SHP77 treated with DMSO at 0.1 percent for 48 hours (cell line): ENCODE measurements at places on chromosomes 11 and 22.
A peak's percentile ranks its signal among the peaks of the same experiment; 100 is the strongest.

GRCh38 chr22:23655891-23656475 is 23.9 kb upstream of the DRICH1 start:
- DNase-seq: no peak

GRCh38 chr11:22491555-22492225 is 133.9 kb downstream of the FANCF start:
- no peak for DNase-seq

- no peak for DNase-seq
Observed at GRCh38 chr22:20629401-20629800, 122.0 kb downstream of the MED15 start.

- DNase-seq: peak; percentile 45
Observed at GRCh38 chr11:114262681-114263512, 33.3 kb upstream of the NNMT start.

GRCh38 chr22:26414347-26414746 is 14.7 kb upstream of the ASPHD2 start:
- no peak for DNase-seq

GRCh38 chr22:41480397-41480735 is 11.4 kb downstream of the ACO2 start:
- no peak for DNase-seq

DNA sequence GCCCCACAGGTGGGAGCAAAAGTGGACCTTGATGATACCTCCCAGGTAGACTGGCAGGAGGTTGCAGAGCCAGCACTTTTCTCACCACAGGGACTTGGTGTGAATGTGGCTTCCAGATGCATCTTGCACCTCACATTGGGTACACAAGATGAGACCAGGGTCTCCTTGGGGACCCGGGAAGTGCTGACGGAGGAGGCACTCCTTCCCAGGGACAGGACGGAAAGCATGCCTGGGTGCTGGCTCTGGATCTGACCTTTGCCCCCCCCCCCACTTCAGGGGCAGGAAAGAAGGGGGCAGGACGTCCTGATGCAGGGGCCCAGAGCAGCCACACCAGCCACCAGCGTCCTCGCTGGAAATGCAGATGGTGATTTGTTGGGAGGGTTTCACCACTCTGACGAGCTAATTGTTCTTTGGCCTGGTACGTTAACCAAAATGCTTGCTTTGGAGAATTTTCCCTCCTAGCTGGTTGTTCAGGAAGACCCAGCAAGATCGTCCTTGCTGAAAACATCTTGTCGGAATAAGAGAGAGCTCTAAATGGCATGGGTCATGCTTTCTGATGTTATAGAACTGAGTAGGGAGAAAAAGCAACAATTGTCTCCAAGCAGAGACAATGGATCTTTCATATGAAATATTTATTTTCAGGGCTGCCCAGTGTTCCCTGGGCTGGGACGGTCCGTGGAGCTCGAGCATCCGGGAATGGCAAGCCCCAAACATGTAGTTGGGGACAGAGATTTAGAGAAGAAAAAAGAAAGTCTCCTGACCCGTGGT is 74.4 kb upstream of the PPARA start:
- no peak for DNase-seq

DNA sequence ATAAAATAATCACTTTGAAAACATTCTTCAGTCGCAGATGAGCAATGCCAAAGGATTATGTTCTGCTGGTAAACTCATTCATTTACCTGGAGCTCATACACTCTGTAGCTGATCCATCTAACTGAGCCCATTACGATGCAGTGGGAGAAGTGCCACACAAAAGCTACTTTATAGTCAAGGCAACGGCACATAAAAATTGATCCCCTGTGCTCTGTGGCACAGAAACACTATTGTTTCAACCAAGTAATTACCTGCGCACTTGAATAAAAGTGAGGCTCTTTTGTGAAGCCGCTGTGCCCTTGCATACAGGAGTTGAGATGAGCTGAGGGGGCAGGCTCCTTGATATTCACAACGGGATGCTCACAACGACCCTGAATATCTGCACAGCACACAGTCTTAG is 7.2 kb downstream of the DKK3 start:
- no peak for DNase-seq

- DNase-seq: no peak
Observed at GRCh38 chr11:95149651-95150364, 60.2 kb downstream of the ENDOD1 start.

DNA sequence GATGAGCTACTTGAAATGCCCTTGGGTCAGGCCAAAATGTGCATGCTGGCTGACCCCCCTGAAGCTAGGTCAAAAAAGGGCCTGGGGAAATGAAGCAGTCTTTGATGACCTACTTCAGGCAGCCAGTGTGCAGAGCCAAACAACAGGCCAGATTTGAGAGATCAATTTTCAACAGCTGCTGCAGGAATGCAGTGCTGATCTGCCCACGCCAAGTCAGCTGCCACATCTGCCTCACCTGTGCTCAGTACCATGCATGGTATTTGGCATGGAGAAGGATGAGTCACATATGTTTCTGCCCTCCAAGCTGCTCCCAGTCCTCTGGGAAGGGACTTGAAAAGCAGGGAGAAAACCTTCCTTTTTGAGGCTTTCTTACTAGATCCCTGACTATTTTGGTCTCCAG is 35.8 kb downstream of the MTNR1B start:
- DNase-seq: no peak

DNA sequence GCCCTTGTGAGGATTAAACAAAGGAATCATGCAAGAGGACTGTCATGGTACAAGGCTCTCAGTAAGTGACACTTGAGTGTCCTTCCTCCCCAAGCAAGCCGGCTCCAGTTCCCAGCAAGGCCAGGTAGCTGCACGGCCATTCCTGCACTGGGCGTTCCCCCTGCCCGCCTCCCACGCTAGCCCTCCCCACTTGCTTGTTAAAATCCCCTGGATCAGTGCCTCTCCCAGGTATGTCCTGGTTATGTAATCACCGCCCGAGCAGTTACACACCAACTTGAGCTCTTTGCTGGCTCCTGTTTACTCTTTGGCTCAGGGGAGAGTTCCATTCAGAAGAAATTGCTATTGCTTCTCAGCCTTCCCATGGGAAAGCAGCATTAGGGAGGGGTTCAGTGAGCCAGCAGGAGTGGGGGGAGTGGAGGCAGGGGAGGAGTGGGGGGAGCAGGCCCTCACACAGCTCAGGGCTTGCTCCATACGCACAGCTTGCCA is 19.4 kb upstream of the MYEOV start:
- DNase-seq: no peak

GRCh38 chr11:112748713-112749543 is 212.3 kb upstream of the NCAM1 start:
- no peak for DNase-seq

- DNase-seq: peak; percentile 21
Observed at GRCh38 chr11:62542750-62543567, 3.6 kb downstream of the AHNAK start.

GRCh38 chr11:125938418-125938817 is 7.4 kb upstream of the VSIG10L2 start:
- DNase-seq: no peak

DNA sequence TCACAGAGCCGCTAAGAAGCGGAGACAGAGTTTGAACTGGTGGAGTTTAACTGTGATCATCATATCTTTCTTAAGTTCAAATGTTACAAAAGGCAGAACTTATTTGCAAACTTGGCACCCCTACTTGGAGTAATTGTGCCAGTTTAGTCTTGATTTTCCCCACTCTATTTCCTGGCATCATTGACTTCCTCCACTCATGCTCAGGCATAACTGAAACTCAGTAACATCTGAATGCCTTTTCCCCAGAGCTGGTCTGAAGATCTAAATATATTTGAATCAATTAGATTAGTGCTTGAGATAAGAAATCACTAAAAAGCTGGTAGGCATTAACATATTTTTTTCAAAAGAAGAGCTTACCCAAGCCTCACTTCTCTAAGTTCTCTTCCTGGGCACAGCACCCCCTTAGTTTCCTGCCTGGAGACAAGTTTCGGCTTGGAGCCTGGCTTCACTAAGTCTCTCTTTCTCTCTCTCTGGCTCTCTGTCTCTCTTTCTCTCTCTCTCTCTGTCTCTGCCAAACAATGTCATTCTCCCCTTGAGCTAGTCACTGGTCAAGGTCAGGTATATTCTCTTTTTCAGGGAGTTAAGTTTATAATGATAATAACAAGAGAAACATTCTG is 190.8 kb downstream of the LUZP2 start:
- no peak for DNase-seq

GRCh38 chr22:49466878-49467595 is 360.6 kb downstream of the BRD1 start:
- no peak for DNase-seq

GRCh38 chr11:20489948-20490347 is 102.4 kb downstream of the PRMT3 start:
- DNase-seq: no peak

- no peak for DNase-seq
Observed at GRCh38 chr11:44950625-44951476, at the start of gene TP53I11. Gene TP53I11, minus strand, starts transcription at chr11:44950883. Its CDS starts 12,548 bp downstream, at chr11:44938335.

DNA sequence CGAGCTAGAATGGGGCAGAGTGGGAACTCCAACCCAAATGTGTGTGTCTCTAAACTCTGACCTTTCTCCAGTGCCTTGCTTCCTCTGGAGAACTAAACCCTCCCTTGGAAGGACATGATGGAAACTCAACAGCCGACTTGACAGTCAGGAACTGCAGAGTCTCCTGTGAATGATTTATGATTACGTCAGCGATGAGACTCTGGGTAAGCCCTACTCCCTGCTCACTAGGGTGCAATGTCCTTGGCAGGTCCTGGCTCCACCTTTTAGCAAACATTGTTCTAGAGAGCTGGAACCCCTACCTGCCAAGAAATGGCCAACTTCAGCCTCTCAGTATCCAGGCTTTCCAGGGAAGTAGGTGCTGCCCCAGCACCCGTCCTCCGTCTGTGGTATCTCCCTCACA is 96.1 kb upstream of the CD82 start:
- no peak for DNase-seq

DNA sequence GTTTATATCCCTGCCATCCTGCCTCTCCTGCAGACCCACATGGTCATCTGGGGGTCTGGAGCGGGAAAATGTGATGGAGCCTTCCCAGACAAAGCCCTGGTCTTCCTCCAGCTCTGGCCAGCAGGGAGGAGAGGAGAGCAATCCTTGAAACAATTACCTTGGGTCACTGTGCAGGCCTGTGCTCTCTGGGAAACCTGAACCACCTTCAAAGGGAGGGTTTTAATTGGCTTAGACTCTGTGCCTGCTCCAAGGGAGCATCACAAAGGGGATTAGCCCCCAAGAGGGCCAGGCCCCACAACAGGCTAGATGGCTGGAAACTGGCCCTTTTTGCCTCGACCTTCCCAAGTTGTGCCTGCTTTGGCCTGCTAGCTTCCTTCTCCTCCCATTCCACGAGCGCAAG is 351.9 kb downstream of the TENM4 start:
- DNase-seq: no peak

GRCh38 chr11:44568331-44568657 is 2.8 kb downstream of the CD82 start:
- no peak for DNase-seq

DNA sequence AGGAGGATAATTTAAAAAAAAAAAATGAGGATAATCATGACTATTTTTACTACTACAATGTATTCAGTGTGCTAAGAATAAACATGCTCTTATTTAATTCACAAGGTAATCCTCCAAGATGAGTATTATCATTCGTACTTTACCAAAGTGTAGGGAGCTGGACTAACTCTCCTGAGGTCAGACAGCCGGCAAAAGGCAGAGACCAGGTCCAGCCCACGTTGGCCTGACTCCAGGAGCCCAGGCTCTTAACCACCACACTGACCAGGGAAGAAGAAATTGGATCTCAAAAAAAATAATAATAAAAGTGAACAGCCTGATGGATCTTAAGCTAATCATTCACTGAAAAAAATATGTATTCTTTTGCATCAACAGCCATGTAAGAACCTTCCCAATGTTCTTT is 25.2 kb downstream of the PLAAT3 start:
- no peak for DNase-seq

DNA sequence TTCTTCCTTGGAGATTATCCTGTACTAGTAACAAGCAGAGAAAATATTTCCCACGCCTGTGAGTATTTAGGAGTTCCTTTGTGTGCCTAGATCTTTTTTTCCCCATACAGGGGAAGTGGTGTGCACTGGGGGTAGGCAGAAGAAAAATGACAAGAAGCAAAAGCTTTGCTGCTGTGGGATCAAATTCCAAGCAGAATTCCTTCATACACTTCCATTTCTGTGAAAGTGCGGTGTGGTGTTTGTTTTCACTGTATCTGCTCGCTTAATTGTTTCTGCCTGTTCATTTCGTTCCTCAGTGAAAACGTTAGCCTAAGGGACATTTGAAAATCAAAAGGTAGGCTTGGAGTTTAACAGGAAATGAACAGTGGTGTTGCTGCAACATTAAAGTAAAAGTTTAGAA is 47.9 kb downstream of the BLID start:
- no peak for DNase-seq

- no peak for DNase-seq
Observed at GRCh38 chr11:65427691-65428577, 5.3 kb downstream of the NEAT1 start.

DNA sequence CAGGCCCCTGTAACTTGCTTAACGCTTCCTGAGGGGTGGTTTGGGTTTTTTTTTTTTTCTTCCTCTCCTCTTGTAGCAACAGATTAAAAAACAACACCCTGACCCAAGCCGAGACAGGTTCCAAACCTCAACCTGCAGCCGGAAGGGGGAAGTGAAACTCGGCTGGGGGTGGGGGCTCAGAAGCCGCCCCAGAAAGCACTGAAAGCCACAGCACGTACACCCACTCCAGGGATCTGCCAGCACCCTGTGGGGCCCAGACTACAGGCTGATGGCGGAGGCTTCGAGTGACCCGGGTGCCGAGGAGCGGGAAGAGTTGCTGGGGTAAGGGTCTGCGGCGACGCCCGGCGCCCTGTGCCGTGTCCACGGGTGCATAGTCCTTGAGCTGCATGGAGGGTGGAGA is at the start of gene LSP1:
LSP1 (plus strand) TSS at position 208 of the 400 bp plus-strand sequence; CDS start at position 269, 61 bp downstream.
- no peak for DNase-seq

GRCh38 chr11:72774499-72774898 is 19.3 kb downstream of the STARD10 start:
- no peak for DNase-seq

GRCh38 chr11:110032957-110033570 is 60.1 kb upstream of the ZC3H12C start:
- no peak for DNase-seq

DNA sequence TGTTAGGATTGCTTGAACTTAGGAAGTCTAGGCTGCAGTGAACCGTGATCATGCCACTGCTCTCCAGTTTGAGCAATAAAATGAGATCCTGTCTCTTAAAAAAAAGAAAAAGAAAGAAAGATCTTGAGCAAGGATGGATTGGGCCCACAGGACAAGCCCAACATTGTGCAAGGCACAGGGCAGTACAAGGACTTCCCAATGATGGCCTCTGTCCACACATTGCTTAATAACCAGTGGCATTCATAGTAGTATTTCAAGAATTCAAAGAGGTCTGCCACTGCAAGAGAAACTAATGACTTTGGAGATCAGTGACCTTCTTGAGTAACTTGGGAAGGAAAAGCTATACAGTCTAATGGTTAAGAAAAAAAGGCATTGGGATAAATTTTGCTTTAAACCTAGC is 44.6 kb downstream of the SEZ6L start:
- no peak for DNase-seq
